CD4-positive, alpha-beta T cell treated with Interleukin-15 for 4 hours (primary cell): ENCODE measurements at places on chromosomes 7 and 10.
A peak's percentile ranks its signal among the peaks of the same experiment; 100 is the strongest.

- no peak for DNase-seq
Observed at GRCh38 chr7:127771707-127772106, 119.7 kb downstream of the SND1 start.

- no peak for DNase-seq
Observed at GRCh38 chr7:196283-196682, 3.9 kb downstream of the FAM20C start.

DNA sequence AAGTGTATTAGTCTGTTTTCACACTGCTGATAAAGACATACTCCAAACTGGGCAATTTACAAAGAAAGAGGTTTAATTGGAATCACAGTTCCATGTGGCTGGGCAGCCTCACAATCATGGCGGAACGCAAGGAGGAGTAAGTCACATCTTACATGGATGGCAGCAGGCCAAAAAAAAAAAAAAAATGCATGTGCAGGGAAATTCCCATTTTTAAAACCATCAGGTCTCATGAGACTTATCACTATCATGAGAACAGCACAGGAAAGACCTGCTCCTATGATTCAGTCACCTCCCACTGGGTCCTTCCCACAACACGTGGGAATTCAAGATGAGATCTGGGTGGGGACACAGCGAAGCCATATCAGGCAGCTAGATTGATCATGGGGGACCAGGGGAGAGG lies 136.8 kb downstream of the EXOC4 start:
- no peak for DNase-seq

DNA sequence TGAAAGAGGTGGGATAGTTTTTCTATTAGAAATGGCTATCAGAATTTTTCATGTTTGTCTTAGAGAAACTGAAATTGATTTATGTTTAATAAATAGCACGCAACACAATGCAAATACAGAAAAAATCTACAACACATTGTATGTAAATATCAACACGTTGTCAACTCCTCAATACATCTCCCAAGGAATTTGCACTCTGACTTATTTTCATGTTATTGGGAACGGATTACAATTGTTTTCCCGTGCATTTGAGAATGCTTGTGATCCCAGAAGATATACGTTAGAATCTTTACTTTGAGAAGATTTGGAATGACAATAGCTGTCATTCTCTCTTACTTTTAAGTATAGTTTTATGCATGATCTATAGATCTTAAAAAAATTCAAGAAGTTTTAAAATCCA lies 313.8 kb upstream of the AKR1E2 start:
- DNase-seq = no peak

GRCh38 chr10:72124989-72125388 lies 36.6 kb upstream of the SPOCK2 start:
- DNase-seq = no peak

- DNase-seq = peak; percentile 6
Observed at GRCh38 chr10:69994262-69994661, 58.4 kb upstream of the MACROH2A2 start.

DNA sequence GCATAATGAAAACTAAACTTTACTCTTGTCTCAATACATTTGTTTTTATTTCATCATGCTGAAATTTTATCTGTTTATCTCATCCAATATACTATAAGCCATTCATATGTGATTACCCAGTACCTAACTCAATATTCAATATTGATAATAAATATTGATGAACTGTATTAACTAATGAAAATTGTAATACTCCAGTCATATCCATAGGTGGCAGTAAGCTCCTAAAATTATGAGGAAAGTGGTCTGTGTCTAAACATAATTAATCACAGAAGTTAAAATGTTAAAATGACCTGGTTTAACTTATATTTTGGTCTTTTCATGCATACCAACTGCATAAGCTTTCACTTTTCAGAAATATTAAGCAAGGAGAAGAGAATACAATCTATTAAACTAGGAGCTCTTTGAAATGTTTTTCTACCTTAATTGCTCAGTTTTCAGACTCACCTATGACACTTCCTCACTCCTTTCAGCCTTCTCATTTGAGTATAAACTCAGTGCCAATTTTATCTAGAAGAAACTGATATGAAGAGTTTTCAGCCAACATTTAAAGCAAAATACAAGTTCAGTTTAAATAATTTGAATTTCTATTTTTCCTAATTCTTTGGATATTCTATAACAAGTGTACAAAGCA lies 30.5 kb upstream of the VWDE start:
- no peak for DNase-seq
